ENCODE measurements at places on chromosomes 3 and 15.

- no peaks in the 10 kb centered on the region for H3K36me3 ChIP-seq
- H3K4me1 ChIP-seq: peaks cover 18% of the 10 kb centered on the region
- DNase-seq: peak; percentile 71
- H3K4me3 ChIP-seq: no peak overlapping the region
Observed at GRCh38 chr3:45124352-45124751, 21.8 kb downstream of the CDCP1 start.

DNA sequence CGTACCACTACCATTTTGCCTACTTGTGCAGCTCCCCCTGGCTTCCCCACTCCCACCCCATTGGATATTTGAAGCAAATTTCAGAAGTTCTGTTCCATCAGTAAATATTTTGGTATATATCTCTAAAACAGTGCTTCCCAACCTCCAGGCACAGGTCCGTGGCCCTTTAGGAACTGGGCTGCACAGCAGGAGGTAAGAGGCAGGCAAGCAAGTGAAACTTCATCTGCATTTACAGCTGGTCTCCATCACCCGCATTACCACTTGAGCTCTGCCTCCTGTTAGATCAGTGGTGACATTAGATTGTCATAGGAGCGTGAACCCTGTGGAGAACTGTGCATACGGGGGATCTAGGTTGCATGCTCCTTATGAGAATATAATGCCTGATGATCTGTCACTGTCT, 97.2 kb upstream of the LRRFIP2 start:
- H3K4me3 ChIP-seq: no peak overlapping the region
- H3K36me3 ChIP-seq: no peaks in the 10 kb centered on the region
- DNase-seq: no peak

- H3K4me3 ChIP-seq: no peak overlapping the region
- H3K4me1 ChIP-seq: no peaks in the 10 kb centered on the region
- no peaks in the 10 kb centered on the region for H3K36me3 ChIP-seq
- H3K27ac ChIP-seq: no peak overlapping the region
Observed at GRCh38 chr15:91465696-91466095, 365.6 kb downstream of the SV2B start.

DNA sequence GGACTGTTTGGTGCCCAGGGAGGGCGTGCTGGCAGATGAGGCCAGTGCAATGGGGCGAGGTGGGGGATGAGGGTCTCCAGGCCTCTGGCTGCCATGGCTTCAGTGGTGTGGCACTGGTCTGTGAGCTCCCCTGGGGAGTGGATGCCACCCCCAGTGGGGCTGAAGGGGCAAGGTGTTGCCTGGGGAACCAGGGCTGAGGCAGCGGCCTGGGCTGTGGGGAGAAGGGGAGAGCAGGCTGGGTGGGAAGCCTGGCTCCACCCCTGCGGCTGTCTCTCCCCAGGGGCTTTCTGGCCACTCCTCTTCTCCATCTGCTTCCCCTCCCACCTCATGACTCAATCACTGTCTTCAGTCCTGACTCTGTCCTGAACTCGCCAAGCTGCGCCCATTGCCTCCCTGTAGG, 88.4 kb upstream of the TLE3 start:
- H3K36me3 ChIP-seq: no peaks in the 10 kb centered on the region
- DNase-seq: no peak
- no peak overlapping the region for H3K4me3 ChIP-seq
- H3K27me3 ChIP-seq: no peaks in the 10 kb centered on the region

DNA sequence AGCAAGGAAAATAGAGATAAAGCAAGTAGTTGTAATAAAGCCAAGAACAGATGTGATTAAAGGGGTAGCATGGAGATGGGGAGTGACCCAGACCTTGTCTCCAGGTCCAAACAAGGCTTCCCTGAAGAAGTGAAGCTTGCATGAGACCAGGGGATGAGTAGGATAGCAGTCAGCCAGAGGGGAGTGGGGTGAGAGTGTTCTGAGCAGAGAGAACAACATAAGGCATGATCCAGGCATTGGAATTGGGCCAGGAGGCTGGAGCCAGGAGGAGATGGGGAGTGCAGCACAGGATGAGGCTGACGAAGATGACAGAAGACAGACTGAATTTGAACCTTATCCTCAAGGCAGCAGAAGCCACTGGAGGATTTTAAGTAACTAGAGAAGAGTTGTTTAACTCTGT, 7.2 kb downstream of the TMOD2 start:
- no peak overlapping the region for H3K27ac ChIP-seq
- peaks cover 16% of the 10 kb centered on the region for H3K27me3 ChIP-seq
- no peak for DNase-seq
- no peaks in the 10 kb centered on the region for H3K4me1 ChIP-seq

GRCh38 chr15:68791431-68792283, 29.0 kb downstream of the ANP32A start:
- peaks cover 61% of the 10 kb centered on the region for H3K4me1 ChIP-seq
- no peaks in the 10 kb centered on the region for H3K27me3 ChIP-seq
- H3K36me3 ChIP-seq: peaks cover 10% of the 10 kb centered on the region
- DNase-seq: no peak

GRCh38 chr15:30958219-30958618, 33.2 kb downstream of the MTMR10 start:
- no peak overlapping the region for H3K27ac ChIP-seq
- H3K4me1 ChIP-seq: no peaks in the 10 kb centered on the region
- peaks cover 9% of the 10 kb centered on the region for H3K36me3 ChIP-seq
- no peaks in the 10 kb centered on the region for H3K27me3 ChIP-seq
- no peak for DNase-seq

DNA sequence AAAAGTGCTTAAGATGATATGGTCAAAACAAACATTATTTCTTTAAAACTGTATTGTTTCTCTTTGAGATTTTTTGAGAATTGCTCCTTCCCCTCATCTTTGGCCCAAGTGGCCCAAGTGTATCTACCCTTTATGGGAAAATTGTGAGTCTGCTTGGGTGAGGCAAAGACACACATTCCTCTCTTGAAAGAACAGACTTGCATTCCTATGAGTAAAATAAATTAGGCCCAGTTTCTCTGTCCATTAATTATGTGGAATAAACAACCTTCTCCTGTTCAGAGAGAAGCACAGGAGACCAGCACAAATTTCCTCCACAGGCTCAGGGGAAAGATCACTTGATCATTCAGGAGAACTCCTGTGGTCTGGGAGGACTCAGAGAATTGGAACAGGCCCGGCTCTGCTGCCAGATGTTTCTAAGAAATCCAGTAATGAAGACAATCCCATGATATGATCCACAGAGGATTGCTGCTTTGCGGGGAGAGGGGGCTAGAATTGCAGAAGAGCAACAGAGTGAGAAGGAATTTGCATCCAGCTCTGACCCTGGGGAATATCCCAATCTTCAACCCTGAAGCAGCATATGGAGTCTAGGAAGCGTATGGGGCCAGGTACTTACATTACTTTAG, 53.8 kb upstream of the BOC start:
- H3K27me3 ChIP-seq: no peaks in the 10 kb centered on the region
- H3K4me1 ChIP-seq: no peaks in the 10 kb centered on the region
- DNase-seq: no peak
- H3K4me3 ChIP-seq: no peak overlapping the region
- H3K36me3 ChIP-seq: no peaks in the 10 kb centered on the region
- no peak overlapping the region for H3K27ac ChIP-seq

DNA sequence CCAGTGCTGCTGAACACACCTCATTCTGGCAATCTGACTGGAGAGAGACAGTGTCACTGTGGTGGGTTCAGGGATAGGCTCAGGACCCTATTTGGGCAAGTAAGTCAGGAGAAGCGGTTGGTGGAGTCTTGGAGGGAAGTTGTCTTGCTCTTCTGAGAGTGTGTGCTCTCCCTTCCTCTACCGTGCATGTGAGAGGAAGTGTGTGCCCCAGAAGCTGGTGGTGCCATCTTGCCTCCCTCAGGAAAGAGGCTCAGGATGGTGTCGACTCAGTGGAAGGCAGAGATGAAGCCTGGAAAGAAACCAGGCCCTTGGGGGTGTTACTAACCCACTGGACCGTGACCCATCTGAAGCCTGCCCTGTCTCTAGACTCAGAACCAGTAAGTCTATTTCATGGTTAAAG, 6.8 kb upstream of the RARRES1 start:
- no peaks in the 10 kb centered on the region for H3K4me1 ChIP-seq
- no peaks in the 10 kb centered on the region for H3K36me3 ChIP-seq
- H3K27me3 ChIP-seq: no peaks in the 10 kb centered on the region

DNA sequence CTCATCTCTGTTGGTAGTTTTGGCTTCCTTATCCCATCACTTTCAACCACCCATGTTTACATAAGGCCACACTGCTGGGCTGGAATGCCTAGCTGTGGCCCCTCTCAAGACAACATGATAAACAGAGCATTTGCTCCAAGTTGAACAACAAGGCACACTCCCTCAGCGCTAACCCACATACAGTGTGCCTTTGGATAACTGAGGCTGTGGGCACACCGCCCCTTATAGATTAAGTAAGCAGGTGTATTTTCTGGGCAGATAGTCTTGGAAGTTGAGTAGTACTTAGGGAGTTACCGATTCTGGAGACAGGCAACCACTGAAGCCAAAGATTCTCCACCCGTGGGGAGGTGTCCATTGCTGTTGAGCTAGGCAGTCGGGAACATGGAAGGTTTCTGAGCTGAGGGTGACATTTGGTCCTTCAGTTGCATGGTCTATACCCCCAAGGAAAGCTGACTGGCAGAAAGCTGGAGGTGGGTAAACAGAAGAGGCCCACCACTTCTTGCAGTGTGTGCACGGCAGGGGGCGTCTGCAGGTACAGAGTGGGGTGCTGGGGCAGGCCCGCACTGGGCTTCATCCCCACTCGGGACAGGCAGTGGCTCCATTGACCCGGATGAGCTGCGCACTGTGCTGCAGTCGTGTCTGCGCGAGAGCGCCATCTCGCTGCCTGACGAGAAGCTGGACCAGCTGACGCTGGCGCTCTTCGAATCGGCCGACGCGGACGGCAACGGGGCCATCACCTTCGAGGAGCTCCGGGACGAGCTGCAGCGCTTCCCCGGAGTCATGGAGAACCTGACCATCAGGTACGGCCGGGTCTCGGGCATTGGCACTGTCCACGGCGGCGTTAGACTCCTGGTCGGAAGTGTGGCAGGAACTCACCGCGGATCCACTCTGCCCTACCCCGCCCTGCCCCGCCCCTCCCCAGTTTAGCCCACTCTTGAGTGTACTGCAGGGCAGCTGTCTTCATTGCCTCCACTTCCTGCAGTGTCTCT, 16.8 kb downstream of the NOX5 start:
- no peak overlapping the region for H3K27ac ChIP-seq
- no peaks in the 10 kb centered on the region for H3K27me3 ChIP-seq
- no peak for DNase-seq
- H3K4me1 ChIP-seq: no peaks in the 10 kb centered on the region
- H3K36me3 ChIP-seq: no peaks in the 10 kb centered on the region

Data from Panc1 (cell line).